DMS79 treated with DMSO at 0.1 percent for 48 hours (cell line): ENCODE measurements at places on chromosomes 4 and X.
A peak's percentile ranks its signal among the peaks of the same experiment; 100 is the strongest.

- peak; percentile 25 for DNase-seq
These were observed 613 bp downstream of the GLRB start for GRCh38 chr4:157076578-157076947.

DNA sequence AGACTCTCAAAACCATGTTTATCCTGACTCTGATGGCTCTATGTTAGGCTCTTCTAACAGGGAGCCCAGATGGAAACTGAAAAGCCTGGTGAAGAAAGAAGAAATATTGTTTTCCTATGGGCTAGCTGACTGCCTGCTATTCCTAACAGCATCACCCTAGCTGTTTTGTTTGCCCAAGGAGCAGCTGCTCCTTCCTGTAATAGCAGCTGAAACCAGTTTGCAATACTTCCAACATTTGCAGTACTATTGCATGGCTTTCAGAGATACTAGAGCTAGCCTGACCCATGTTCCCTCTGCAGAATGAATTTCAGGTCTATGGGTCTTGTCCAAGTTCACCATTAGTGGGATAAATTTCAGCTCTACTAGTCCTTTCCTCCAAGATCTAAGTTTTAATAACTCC lies 495.2 kb downstream of the INPP4B start:
- DNase-seq: no peak

DNA sequence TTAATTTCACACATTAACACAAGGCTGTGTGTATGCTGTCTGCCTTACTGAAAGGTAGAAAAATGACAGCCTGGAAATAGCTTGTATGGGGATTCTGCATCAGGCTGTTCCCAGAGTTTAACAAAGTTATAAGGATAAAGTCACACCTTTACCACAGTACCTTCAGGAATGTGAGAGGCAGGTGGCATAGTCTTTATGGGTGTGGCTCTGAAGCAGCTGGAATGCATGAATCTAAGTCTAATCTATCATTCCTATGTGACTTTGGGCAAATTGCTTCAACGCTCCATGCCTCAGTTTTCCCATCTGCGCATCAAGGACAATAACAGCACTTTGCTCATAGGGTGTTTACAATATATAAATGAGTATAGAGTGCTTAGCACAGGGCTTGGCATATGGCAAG lies 84.2 kb upstream of the EGFL6 start:
- DNase-seq: no peak

- DNase-seq: no peak
These were observed 27.8 kb upstream of the ACSL4 start for GRCh38 chrX:109760922-109761250.

GRCh38 chr4:57498251-57498650 lies 388.1 kb upstream of the IGFBP7 start:
- no peak for DNase-seq
